ENCODE measurements at places on chromosomes 3 and 15.
A peak's percentile ranks its signal among the peaks of the same experiment; 100 is the strongest.

DNA sequence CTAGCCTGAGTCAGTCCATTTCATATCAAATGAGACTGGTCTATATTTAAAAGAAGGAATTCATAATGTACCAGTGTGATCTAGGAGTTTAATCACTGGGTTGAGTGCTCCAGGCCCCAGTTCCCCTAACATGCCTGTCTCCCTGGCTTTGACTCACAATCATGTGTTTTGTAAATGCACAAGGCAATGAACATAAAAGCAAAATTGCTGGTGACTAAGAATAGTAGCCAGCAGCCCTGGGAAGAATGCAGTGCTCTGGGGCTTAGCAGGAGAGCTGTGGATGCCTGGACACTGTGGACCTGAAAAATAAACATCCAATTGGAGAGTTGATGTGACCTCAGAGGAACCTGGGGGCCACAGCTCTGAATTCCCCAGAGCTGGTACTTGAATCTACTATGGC lies 50.3 kb downstream of the SYNPR start:
- no peak for DNase-seq

GRCh38 chr15:29106551-29107290 lies 162.9 kb downstream of the NSMCE3 start:
- DNase-seq: peak; percentile 68

GRCh38 chr15:95284933-95285421 lies 1045.5 kb upstream of the NR2F2 start:
- no peak for DNase-seq

- DNase-seq: no peak
Measured at GRCh38 chr3:123660900-123661299, 76.0 kb upstream of the HACD2 start.

DNA sequence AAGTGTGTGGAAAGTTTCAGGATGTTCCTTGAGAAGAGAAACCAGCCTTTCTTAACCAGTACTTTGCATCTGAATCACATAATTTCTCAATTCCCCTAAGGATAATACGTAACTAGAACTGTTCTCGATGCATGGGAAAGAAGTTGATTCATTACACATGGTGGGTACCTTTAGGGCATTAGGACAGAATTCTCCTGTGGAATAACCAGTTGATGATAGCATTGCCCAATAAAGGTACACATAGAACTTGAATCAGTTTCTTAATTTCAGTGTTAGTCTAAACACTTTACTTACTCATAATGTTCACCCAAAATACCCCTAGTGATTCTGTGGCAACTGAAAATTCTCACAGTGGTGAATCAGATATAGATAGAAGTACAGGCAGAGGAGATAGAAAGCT lies 1030.9 kb downstream of the ROBO1 start:
- no peak for DNase-seq

DNA sequence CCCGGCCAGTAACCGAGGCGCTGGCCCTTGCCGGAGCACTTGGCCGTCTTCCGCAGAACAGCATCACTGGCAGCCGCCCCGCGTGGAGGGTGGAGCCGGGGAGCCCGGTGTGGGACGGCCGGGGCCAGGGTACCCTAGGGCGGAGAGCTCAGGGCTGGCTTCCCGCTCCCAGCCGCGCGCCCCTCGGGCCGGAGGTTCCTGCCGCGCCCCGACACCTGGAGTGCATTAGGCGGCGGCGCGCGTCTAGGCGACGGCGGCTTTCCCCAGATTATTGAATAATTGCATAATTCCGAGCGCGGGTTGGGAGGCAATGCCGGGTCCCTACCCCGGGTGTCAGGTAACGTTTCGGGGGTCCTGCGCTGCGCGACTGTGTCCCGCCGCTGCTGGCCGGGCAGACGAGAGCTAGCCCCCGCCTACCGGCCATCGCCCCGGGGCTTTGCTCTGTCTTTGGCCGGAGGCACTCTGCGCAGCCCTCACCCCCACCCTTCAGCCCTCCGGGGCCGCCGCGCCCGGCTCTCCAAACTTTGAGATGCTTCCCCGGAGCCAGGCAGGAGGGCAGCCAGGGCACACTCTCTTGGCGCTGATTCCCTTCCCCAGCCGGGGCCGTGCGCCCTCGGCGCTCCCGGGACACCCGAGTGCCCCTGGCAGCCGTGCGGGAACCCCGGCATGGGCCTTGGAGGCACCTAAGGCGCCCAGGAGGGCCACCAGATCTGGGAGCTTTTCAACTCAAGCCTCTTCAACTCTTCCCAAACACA lies 749 bp downstream of the ITGA11 start:
- peak; percentile 65 for DNase-seq

DNA sequence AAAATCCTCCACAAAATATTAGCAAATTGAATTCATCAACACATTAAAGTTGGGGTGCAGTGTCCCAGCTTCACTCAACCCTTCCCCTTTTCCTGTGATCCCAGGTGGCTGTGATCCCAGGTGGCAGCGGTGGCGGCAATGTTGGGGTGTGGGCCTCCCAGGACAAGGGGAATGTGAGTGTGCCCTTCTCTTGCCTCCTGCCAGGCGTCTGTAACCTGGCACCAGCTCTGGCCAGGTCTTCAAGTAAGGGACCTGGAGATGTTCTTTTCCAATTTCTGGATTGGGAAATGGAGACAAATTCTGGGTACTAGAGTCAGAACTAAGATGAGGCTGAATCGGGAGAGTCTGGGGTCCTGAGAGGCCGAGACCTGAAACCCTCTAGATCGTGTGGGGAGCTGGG lies 20.1 kb downstream of the GOLGA6A start:
- DNase-seq: peak; percentile 53

DNA sequence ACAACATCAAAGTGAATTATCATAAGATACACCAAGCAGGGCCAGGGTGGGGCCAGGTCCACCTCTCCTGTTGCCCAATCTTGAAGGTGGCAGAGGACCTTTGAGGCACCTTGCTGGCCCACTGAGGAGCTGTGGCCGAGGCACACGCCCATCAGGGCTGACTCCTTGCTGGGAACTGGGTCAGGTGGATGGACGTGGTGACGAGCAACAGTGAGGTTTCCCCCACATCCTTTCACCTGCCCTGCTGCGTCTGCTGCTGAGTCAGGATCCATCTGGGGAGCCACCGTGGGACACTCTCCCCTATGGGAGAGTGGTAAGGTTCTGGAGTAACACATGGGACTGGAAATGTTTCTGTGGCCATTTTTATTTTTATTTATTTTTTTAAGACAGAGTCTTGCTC lies 17.3 kb upstream of the FURIN start:
- DNase-seq: no peak

DNA sequence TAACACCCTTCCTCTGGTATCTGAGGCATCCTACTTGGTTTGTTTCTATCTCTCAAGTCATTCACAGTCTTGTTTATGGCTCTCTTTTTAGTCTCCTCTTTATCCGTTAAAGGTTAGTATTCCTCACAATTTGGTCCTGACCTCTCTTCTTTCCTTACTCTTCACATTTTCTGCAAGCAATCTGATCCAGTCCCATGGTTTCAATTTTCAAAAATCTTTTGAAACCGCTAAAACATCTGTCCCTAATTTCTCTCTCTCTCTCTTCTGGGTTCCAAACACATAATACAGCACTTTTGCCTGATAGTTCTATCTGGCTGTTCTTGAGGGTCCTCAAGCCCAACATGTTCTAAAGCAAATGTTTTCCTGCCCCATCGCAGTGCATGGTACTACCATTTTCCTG lies 149.0 kb downstream of the SERPINI1 start:
- no peak for DNase-seq

GRCh38 chr3:100067589-100067988 lies 46.7 kb downstream of the FILIP1L start:
- DNase-seq: no peak

GRCh38 chr3:84600703-84601225 lies 358.0 kb upstream of the CADM2 start:
- DNase-seq: no peak

DNA sequence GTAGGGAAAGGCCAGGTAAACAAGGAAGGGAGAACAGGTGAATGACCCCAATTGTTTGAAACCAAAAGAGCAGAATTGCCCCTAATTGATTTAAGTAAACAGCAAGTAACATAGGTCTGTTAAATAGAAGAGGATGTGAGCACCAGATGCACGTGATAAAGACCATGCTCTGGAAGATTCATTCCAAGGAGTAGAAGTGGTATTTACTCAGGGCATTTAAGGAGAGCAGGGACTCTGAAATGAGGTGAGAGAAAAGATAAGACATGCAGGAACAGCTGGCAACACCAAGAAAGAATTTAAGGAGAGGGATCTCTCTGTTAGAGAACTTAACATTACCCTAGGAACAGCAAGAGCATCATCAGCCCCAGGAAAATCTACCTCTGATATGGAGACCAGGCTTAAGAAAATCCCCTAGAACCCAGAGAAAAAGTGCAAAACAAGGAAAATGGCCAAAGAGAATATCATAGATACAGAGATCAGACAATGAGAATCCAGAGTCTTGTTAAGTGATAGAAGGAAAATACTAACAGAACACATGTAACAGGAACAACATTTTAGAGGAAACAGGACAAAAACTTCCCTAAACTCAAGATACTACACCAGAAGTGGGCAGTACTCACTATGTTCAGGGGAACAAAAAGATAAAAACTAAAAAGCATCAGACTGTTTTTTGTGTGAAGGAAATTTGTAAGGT lies 6.4 kb downstream of the NUDT16 start:
- DNase-seq: no peak

DNA sequence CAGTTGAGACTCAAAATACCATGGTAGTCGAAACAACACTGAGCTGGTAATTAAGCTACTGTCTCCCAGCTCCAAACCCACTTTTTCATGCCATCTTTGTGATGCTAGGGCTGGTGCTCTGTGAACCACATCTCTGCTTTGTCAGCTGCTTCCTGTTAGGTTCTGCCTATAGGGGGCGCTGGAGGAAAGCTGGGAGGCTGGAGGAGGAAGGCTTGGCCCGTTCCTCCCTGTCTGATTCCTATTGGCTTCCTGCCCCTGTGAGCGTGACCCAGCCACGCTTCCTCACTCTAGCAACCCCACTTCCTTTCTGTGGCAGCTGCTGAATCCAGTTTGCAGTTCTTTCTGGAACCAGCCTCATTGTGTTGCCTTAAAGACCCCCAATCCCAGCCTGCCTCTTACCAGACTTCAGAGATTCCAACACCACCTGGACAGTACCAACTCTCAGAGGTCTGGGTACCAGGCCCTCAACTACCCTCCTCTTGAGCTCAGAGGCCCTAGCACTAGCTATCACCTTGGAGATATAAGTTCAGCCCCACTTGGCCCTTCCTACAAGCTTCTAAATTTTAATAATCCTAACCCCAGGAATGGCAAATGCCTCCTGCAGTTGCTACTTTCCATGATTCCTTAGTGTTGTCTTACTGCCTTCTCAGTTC lies 120.9 kb downstream of the ERC2 start:
- no peak for DNase-seq

- DNase-seq: no peak
Measured at GRCh38 chr15:59751552-59752413, 62.7 kb upstream of the BNIP2 start.

- DNase-seq: no peak
Measured at GRCh38 chr15:92614301-92614700, 41.3 kb downstream of the FAM174B start.

- no peak for DNase-seq
Measured at GRCh38 chr3:141844108-141844507, 32.3 kb upstream of the ATP1B3 start.

- DNase-seq: no peak
Measured at GRCh38 chr3:42526616-42527367, 24.3 kb downstream of the VIPR1 start.

DNA sequence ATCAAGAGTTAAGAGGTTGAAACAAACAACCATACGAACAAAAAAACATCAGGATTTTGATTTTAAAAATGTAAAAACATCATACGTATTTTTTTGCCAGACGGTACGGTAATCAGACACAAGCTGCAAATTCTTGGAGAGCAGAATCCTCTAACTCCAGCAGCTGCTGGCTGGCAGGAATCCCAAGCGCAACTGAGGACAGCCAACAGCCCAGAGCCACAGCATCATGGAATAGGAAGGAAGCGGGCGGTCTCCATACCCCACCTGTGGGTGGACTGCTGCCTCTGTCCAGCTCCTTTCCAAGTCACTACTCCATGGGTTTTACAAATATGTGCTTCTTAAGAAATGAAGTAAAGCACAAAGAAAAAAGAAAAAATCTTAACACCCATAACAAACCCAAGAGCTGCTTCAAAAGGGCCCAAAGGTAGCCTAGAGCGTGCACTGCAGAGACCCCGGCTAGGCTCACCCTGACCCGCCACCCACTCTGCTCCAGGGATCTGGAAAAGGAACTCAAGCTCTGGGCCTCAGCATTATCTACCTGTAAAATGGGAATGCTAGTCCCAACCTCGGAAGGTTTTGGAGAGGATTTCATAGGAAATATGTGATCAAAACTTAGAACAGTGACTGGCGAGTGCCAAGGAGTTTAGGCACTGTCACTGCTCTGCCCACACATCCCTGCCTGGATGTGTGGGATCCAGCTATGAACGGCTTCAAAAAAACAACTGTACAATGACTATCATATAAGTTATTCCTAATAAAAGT lies 33.4 kb downstream of the ZXDC start:
- DNase-seq: no peak

- DNase-seq: no peak
Measured at GRCh38 chr3:122745369-122746021, 48.1 kb downstream of the HSPBAP1 start.

DNA sequence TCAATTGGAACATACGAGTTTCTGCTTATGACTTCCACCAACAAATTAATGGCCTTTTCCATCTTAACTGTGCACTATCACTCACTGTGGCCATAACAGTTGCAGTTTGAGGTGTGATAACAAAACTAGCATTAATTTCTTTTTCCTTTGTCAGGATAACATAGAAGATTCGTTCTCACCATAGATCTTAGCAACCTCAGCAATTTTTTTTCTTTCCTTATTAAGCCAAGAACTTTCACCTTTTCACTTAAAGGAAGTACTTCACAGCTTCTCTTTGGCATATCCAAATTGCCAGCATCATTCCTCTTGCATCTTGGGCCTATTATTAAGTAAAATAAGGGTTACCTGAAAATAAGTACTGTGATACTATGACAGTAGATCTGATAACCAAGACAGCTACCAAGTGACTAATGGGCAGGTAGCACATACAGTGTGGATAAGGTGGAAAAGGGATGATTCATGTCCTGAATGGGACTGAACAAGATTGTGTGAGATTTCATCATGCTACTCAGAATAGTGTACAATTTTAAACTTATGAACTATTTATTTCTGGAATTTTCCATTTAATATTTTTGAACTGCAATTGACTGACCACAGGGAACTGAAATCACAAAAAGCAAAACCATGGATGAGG lies 46.6 kb downstream of the CEP70 start:
- DNase-seq: no peak

GRCh38 chr15:71526060-71526820 lies 284.1 kb upstream of the NR2E3 start:
- DNase-seq: no peak

- DNase-seq: no peak
Measured at GRCh38 chr15:85527895-85528294, 147.5 kb downstream of the AKAP13 start.

GRCh38 chr15:63502843-63503738 lies 1.3 kb upstream of the USP3 start:
- peak; percentile 95 for DNase-seq

- no peak for DNase-seq
Measured at GRCh38 chr3:1135194-1135593, 42.4 kb downstream of the CNTN6 start.

- peak; percentile 65 for DNase-seq
Measured at GRCh38 chr15:31266712-31267111, 59.9 kb upstream of the KLF13 start.

- DNase-seq: no peak
Measured at GRCh38 chr15:67722030-67722817, 103.1 kb upstream of the SKOR1 start.

- DNase-seq: no peak
Measured at GRCh38 chr3:181403876-181404660, 307.7 kb upstream of the SOX2 start.

GRCh38 chr3:23459465-23459864 lies 256.3 kb downstream of the UBE2E2 start:
- no peak for DNase-seq

Measured in RWPE2 (cell line).